ENCODE measurements at places on chromosomes 5 and 9. TPM values are rescaled to one million over a fixed set of nuclear protein-coding genes. Genes with fewer than 3 reads are reported as not detected.

The SUSD3 gene
- total RNA-seq = 0.16 TPM

The DAP gene
- 35.0 TPM for total RNA-seq

The GPRIN1 gene
- total RNA-seq = 2.9 TPM

The MYMK gene
- not detected for total RNA-seq

The NEURL1B gene
- 17.8 TPM for total RNA-seq

Measured in bladder microvascular endothelial cell (primary cell).